ENCODE measurements at places on chromosomes 7 and 10. TPM values are rescaled to one million over a fixed set of nuclear protein-coding genes. Genes with fewer than 3 reads are reported as not detected.

The HDAC9 gene
- total RNA-seq, result 16.6 TPM

- DNase-seq, result no peak
Observed at GRCh38 chr10:84238909-84239308, 2.4 kb downstream of the LRIT1 start.

- no peak for DNase-seq
Observed at GRCh38 chr7:14858866-14859265, 43.7 kb downstream of the DGKB start.

- no peak for DNase-seq
Observed at GRCh38 chr10:33743429-33743857, 409.0 kb upstream of the NRP1 start.

DNA sequence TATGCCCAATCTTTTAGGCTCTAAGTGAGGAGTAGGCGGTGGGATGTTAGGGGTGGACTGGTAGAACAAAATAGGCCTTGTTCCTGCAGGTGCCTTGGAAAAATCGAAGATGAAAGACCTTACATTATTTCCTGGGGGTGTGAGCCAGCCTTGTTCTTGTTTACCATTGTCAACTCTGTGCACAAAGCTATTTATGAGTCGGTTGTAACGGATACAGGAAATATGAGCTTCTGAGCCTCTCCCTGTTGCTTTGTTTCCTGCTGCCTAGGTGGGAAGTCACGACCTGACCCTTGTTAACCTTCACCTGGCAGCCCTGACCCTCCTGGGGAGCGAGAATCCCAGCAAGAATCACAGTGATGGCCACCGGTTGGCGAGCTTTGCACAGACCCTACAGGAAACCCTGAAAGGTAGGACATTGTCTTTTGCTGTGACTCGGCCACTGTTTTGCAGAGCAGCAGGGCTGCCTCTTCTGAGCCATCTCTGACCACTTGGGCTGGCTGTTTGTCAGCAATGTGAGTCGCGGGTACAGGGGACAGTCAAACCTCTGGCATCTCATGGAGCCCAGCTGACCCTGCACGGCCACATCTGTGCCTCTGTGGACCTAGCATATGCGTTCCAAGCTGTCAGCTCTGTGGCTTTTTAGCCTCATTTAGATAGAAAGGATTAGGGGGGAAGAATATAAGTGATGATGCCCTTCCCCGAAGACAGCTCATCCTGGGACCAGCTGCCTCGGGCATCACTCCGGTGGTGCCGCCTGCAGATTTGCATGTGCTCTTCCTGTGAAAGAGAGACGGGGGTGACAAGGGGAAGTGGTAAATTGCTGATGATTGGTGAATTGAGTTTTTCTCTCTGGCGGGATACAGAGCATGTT, 102.1 kb upstream of the ANLN start:
- no peak for DNase-seq

- DNase-seq, result peak; percentile 95
Observed at GRCh38 chr7:149872419-149873073, 1.2 kb upstream of the ATP6V0E2 start.

The NIPSNAP2 gene
- total RNA-seq, result 205 TPM

DNA sequence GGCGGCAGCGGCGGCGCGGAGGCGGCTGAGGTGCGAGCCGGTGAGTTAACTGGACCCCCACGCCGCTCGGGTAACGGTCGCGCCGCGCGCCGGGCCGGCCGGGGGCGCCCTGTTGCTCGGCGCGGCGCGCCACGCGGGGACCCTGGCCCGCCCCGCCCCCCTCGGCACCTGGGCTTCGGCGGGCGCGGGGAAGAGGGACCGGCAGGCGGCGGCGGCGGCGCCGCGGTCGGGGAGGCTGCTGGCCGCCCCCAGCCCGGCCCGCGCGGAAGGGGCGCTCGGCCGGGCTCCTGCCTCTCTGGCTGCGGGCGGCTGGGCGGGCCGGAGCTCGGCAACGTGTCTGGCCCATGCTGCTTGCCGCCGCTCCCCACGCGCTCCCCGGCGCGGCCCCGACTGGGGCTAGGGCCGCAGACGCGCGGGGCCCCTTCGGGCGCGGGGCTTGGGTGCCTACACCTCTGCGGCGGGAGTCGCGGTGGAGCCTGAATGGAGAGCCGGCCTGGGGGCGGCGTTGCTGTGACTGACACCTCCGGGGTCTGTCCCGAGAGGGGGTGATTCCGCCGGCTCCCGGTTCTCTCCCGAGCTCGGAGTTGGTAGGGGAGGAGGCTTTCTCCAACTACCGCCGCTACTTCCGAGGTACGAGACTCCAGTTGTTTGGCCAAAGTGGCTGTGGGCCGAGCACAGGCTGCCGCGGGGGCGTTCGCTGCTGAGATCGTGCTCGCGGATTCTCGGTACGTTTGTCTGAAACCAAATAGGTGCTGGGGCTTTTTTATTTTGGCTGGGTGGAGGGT, 494 bp downstream of the PALS2 start:
- peak; percentile 60 for DNase-seq

The NAPEPLD gene
- 5.2 TPM for total RNA-seq

DNA sequence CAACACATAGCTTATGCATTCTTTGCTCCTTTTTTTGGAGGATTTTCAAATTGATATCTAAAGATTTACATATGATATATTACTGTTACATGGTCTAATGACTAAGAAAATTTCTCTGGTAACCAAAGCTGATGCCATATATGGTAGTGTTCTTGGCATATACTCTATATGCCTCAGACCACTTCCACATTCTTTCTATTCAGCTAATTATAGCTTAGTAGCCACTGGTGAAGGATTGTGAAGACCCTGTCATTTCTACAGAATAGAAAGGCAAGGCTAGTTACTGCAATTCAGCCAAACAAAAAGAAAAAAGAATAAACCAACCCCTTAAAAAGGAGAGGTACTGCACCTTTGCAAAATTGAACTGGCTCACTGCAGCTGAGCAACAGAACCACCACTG, 3.7 kb downstream of the PURB start:
- no peak for DNase-seq

The CFAP69 gene
- 3.7 TPM for total RNA-seq

The SLC29A4 gene
- total RNA-seq, result 3.7 TPM

- DNase-seq, result no peak
Observed at GRCh38 chr10:67837541-67838314, at the start of gene DNAJC12. DNAJC12 (minus strand) TSS chr10:67838188; CDS start chr10:67838011, 177 bp downstream.

- DNase-seq, result no peak
Observed at GRCh38 chr7:22859641-22860290, 37.1 kb upstream of the TOMM7 start.

DNA sequence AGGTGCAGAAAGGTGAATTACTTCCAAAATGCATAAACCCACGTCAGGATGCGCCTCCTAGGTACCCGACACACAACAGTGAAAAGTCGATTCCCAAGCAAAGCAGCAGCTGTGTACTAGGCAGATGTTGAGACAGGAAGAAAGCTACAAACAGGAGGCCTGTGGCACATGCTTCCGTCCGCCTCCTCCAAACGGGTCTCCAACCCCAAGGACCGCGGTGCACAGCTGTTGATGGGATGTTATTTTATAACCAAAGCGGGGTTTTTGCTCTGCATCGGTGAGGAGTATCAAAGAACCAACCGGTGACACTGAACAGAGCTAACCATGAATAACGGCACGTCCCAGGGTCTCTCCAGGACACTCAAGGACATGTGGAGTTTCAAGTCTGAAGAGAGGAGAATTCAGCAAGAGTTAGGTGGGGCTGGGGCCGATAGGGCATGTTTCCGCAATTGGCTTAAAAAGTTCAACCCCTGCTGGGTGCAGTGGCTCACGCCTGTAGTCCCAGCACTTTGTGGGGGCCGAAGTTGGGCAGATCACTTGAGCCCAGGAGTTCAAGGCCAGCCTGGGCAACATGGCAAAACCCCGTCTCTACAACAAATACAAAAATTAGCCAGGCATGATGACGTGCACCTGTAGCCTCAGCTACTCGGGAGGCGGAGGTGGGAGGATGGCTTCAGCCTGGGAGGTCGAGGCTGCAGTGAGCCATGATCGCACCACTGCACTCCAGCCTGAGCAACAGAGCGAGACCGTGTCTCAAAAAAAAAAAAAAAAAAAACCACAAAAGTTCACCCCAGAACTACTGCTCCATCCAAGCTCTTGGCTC, 108.0 kb downstream of the SMURF1 start:
- DNase-seq, result no peak

DNA sequence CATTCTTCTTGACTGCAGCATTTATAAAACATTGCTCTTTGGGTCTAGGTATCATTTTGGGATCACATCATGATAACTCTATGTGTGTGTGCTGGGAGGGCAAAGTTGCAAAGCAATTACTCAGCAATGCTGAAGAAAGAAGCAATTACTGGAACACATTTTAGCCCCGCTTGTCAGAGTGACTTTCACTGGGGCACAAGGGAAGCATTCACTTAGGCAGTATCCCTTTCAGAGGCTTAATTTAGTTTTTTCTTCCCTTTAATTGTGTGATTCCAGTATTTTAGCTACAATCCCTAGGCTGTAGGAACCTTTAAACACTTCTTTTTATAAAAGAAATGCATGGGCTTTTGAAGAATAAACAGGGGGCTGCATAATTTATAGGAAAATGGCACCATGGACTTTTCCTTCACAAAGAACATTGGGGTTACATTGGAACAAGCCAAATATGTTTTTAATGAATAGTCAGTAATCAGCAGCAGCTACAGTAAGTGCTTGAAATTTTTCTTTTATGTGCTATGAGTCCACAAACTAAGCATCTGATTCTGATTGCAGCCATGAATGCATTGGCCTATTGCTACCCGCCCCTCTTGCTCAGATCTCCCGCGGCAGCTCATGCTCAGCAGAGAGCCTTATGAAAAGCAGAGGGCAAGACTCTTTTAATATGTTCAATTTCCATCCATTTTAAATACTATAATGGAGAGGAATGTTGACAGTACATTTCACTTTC, 51.2 kb upstream of the NXPH1 start:
- DNase-seq, result no peak

- DNase-seq, result no peak
Observed at GRCh38 chr10:11050301-11051287, 32.9 kb downstream of the CELF2 start.

- DNase-seq, result no peak
Observed at GRCh38 chr10:102963756-102964025, 45.6 kb downstream of the CNNM2 start.

GRCh38 chr10:71584461-71584860, 135.1 kb downstream of the C10orf105 start:
- no peak for DNase-seq

GRCh38 chr10:62069452-62070178, 168.1 kb downstream of the ARID5B start:
- DNase-seq, result no peak

Data from right atrium auricular region (tissue), 2 donors.